ENCODE measurements at places on chromosomes 13 and 19.

DNA sequence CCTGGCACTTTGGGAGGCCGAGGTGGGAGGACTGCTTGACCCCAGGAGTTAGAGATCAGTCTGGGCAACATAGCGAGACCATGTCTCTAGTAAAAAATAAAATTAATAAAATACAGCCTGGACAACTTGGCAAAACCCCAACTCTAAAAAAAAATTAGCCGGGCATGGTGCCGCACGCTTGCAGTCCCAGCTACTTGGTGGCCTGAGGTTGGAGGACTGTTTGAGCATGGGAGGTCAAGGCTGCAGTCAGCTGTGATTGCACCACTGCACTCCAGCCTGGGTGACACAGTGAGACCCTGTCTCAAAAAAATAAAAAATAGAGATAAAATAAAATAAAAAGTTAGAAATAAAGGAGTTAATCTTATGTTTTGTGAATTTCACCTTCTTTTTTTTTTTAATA lies 15.6 kb upstream of the SPC24 start:
- no peak for DNase-seq

DNA sequence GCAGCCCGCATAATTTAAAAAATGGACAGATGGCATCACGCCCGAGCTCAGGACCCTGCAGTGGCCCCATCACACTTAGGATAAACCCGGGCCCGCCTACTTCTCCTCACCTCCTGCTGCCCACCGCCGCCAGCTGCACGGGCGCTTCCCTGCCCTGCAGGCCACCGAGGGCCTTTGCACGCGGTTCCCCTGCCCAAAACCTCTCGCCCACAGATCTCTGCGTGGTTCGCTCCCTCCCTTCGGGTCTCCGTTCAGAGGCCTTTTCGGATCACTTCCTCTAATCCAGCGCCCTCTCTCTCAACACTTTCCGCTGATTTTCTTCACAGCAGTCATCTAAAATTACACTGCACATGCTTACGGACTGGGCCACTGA lies 1.8 kb downstream of the SHISA7 start:
- DNase-seq = no peak

DNA sequence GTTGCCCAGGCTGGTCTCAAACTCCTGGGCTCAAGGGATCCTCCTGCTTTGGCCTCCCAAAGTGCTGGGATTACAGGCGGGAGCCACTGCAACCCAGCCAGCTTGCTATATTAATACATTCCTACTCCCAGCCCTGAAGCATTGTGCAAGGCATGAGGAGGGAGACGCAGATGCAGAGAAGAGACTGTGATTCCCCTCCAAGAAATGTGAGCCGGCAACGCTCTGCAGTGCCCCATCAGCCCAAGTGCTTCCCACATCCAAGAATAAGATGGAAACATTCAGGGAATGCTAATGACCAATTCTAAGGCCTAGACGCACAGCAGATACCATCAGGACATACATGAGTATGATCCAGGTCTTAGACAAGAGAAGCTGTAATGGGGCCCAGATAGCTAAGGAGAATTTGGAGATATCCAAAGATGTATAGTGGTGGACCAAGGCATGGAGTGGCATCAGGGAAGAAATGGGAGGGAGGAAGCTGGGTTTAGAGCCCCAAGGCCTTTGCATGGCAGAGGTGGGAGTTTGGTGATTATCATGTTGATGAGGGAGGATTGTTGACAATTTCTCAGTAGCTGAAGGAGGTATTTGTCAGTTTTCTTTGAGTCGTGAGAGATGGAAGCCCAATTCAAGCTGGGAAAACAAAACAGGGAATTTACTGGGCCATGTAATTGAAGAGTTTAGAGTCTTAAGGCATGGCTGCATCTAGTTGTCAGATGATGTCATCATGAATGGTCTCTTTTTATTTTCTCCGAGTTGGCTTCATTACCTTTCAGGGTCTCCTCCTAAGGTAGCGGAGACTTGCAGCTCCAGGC lies 2.9 kb downstream of the PPM1N start:
- no peak for DNase-seq

DNA sequence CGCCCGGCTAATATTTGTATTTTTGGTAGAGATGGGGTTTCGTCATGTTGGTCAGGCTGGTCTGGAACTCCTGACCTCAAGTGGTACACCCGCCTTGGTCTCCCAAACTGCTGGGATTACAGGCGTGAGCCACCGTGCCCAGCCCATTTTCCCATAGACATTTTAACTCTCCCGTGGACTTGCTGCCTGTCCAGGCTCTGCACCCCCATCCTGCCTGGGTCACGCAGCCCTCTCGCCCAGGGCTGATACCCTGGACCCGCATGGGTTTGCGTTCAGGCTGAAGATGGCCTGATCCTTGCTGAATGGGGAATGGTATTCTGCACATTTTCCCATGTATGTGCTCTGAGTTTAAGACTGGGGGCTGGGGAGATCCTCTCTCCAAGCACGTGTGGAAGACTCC lies 46.0 kb upstream of the RANBP3 start:
- no peak for DNase-seq

DNA sequence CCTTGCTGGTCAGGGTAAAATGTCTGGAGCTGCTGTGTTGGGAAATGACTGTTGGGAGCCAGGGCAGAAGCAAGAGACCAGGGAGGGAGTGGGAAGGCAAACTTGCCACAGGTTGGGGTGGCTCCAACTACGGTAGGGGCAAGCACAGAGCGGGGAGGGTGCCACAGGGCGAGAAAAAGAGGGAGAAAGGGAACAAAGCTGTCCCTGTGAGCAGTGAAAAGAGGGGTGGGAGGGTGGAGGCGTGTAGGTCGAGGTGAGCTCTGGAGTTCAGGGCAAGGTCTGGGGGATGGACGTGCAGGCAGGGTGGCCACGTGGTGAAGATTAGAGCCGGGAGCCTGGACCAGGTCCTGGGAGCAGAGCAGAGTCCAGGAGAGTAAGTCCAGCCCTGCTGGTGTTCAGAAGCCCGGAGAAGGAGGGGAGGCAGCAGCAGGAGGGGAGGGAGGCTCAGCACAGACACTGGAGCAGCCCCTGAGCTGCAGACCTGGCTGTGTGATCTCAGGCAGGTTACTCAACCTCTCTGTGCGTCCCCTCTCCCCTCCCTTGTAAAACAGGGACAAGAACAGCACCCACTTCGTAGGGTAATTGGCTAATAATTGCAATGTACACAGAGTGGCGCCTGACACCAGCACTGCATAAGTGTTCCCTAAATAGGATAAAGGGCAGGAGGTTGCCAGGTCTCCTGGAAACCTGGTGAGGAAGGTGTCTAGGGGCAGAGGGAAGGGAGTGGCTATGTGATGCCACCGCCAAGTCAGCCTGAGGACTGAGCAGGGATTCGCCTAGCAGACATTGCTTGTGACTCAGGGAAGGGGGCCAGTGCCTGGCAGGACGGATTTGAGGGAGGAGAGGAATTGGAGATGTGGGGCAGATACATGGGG lies 3.2 kb upstream of the POLR2E start:
- no peak for DNase-seq

DNA sequence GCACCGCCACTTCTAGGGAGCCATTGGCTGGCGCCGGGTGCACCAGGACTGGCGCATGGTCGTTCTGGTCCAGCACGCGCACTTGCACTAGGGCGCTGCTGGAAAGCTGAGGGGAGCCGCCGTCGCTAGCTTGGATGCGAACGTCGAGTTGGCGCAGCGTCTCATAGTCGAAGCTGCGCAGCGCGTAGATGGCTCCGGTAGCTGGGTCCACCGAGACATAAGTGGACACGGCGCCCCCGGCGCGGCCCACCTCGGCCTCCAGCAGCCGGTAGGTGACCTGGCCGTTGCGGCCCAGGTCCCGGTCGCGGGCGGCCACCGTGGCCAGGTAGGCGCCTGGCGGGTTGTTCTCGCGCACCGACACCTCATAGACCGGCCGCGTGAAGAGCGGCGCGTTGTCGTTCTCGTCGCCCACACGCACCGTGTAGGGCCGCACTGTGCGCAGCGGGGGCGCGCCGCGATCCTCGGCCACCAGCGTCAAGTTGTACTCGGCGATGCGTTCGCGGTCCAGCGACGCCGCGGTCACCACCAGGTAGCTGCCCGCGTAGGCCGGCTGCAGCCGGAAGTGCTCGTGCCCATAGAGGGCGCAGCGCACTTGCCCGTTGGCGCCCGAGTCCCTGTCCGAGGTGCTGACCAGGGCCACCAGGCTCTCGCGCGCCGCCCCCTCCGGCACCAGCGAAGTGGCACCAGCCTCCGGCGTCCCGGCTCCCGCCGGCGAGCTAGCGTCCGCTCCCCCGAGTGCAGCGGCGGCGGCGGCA lies 1.7 kb downstream of the PCDH8 start:
- no peak for DNase-seq

GRCh38 chr13:98044301-98044700 lies 90.8 kb downstream of the IPO5 start:
- DNase-seq = no peak

GRCh38 chr13:77555246-77555645 lies 19.7 kb downstream of the SCEL start:
- no peak for DNase-seq

DNA sequence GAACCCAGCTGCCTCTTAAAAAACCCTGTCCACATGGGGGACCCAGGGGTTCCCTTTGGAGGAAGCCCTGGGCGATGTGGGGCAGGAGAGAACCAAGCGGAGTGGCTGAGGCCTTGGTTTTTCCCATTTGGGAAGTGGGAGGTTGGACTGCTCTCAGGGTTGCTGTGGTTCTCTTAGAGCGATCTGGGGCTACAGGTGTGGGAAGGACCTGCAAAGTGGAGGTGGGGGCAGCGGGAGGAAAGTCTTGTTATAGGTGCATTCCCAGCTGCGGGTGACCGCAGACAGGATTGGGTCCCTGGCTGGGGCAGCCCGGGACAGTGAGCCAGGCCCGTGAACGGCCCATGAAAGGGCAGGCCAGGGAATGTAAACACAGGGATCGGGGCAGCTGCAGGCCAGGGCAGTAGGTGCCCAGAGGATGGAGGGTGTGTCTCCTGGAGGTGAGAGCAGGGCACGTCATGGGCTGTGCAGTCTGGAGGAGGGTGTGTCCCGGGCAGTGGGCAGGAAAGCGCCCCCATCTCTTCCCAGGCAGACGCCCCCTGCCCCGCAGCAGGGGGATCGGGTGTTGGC lies 814 bp downstream of the SLC25A23 start:
- no peak for DNase-seq

DNA sequence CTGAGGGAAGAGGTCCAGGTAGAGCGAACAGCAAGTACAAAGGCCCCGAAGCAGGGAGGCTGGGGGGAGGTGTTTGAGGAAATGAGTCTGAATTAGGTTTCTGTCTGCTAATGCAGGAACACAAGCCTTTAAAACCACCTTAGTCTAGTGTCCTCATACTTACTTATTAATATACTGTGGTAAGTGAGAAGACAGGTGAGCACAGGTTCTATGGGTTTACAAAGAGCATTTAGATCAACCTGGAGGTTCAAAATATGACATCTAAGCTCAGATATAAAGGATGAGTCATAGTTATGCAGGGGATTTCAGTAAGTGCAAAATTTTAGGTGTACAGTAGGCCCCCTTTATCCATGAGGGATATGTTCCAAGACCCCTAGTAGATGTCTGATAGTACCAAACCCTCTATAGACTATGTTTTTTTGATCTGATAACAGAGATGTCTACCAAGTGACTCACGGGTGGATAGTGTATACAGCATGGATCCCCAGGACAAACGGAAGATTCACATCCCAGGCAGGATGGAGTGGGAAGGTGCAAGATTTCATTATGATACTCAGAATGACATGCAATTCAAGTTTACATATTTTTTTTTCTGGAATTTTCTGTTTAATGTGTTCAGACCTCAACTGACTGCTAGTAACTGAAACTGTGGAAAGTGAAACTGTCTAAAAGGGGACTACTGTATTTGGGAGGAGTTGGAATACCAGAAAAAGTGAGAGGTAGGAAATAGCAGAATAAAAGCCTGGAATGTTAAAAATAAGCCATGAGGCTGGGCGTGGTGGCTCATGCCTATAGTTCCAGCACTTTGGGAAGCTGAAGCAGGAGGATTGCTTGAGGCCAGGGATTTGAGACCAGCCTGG lies 18.2 kb upstream of the MED4 start:
- DNase-seq = no peak
